Stimulated activated CD4-positive, alpha-beta T cell treated with anti-CD3 and anti-CD28 coated beads, Interleukin-15, amount 100 ng/mL, for 48 hours (primary cell): ENCODE measurements at places on chromosomes 16 and 17.

GRCh38 chr17:323721-324571 lies 28.7 kb downstream of the RPH3AL start:
- DNase-seq: no peak

DNA sequence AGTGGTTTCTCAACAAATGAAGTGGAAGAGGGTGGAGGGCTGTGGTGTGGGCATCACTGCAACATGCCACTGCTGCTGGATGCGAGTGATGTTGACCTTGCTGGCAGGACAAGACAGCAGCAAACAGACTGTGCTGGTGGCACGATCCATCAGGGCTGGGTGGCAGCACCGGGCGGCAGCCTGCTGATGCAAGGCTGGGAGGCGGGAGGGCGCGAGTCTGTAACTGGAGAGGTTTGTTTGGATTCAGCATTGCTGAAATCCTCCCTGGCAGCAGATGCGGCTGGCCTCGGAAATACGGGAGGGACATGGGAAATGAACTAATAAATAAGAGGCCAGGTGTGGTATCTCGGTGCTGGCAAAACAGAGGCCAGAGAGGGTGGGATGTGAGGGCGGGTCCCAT lies 224.2 kb downstream of the ENGASE start:
- DNase-seq: no peak

- no peak for DNase-seq
These were observed 7.8 kb upstream of the EVI2A start for GRCh38 chr17:31329221-31329620.

- DNase-seq: no peak
These were observed 885.7 kb upstream of the CDH8 start for GRCh38 chr16:62921904-62922303.

- no peak for DNase-seq
These were observed 9.9 kb downstream of the TSPOAP1 start for GRCh38 chr17:58318627-58319172.

DNA sequence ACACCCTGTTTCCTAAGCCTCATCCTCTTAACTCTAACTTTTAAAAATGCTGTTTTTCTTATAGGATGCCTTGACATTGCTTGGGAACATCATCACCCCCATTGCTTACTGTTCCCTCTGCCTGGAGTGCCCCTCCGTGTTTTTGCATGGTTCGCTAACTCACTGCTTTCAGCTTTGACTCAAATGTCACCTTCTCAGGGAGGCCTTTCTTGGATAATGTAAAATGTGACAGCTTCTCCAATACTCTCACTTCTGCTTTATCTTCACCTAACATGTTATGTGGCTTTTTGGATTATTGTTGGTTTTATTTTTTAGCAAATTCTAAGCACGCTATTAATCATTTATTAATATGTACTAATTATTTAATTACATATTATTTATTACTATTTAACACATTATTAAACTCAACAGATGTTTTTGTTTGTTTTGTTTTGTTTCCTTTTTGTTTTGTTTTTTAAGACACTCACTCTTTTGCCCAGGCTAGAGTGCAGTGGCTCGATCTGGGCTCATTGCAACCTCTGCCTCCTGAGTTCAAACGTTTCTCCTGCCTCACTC lies 3.8 kb downstream of the CRYM start:
- no peak for DNase-seq

DNA sequence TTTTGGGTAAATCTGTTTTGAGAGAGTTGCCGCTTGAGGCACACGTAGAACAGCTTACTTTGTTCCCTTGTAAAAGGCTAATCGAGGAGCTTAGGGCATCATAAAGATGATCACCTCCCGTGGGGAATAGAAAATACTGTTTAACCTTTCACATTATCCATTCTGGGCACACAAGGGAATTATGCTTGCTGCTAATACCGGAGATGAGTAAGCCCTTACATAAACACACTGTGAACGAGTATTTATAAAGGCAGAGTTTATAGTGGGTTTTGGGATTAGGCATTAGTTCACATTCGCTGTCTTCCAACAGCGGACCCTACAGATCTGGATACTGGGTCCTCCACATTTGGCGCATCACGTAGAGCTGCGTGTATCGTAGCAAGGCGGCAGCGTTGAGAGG lies 51.2 kb upstream of the CNTNAP4 start:
- no peak for DNase-seq

GRCh38 chr17:40895106-40895730 lies 10.2 kb upstream of the KRT20 start:
- no peak for DNase-seq

DNA sequence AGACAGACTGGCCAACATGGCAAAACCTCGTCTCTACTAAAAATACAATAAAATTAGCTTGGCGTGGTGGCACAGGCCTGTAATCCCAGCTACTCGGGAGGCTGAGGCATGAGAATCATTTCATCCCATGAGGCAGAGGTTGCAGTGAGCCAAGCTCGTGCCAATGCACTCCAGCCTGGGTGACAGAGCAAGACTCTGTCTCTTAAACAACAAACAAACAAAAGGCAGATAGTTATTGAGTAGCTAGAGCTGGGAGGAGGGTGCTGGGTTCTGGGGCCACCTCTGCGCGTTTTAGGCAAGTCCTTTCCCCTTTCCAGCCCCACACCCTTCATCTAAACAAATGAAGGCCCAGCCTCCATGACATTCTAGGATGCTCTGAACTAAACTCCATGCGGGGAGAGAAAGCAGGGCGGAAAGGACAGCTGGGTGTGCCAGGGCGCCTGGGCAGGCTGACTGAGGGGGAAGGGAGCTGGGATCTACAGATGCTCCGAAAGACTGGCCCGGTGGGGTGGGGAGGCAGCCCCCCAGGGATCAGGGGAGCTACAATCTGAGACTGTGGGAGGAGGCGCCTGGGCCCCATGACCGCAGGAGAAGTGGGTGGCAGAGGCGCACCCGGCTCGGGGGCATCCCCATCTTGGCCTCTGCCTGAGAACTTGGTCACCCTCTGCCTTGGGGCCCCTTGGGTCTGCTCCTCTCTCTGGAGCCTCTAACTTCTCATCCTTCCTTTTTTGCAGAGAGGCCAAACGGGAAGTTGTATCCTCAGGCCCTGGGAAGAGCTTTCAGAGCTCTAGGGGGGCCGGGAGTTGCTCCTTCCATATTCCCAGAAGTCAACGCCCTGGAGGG lies 910 bp downstream of the ITGAL start:
- no peak for DNase-seq

- no peak for DNase-seq
These were observed 326.6 kb downstream of the PHKB start for GRCh38 chr16:47787696-47788095.

DNA sequence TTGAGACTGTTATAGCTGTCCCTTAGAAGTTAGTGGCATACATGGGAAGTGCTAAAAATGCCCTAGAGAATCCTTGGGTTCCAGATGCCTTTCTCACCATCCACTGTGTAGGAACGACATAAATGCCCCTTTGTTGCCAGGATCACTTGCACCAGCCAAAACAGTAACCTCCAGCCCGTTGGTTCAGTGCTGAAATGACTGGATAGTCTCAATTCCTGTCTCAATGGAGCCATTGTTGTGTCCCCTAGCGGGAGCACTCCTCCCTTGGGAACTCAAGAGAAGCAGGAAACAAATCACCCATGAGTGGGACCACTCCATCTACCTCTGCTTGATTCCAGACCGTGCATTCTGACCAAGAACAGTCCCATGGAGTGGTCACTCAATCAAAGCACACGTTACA lies 23.1 kb downstream of the MPHOSPH6 start:
- no peak for DNase-seq

DNA sequence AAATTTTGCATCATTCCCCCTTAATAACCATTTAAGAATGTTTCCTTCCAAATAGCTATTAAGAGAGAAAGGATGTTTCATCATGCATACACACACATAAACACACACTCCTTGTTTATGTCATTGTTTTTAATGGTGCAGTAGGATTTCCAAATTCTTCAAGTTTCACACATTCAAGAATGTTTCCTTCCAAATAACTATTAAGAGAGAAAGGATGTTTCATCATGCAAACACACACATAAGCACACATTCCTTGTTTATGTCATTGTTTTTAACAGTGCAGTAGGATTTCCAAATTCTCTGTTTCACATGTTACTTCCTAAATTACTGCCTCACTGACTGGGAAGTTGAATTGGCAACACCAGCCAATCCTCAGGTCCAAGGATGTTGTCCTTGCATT lies 7.8 kb downstream of the TOX3 start:
- no peak for DNase-seq

GRCh38 chr16:4790871-4791270 lies 2.7 kb upstream of the SEPTIN12 start:
- DNase-seq: no peak

DNA sequence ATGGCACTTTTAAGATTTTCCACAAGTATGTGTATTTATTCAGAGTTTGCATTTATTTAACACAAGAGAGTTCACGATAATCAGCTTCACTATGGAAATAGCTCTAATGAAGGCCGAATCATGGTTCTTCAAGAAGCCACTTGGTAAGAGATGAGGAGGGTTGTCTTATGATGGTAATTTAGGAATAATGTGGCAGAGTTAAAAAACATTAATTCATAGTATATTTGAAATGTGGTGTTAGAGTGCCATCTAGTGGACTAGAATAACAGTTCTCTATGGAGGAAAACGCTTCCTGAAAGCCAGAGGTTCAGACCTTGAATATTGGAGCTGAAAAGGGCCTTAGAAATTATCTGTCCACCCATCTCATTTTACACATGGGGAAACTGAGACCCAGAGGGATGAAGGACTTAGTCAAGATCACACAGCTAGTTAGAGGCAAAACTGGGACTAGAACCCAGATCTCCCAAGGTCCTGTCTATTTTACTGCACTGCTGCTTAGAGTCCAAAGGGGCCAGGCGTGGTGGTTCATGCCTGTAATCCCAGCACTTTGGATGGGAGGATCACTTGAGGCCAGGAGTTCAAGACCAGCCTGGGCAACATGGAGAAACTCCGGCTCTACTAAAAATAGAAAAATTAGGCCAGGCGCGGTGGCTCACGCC lies 33.8 kb upstream of the KPNB1 start:
- DNase-seq: no peak

GRCh38 chr16:81127051-81127450 lies 30.9 kb upstream of the GCSH start:
- DNase-seq: no peak

- DNase-seq: no peak
These were observed 47.3 kb downstream of the BRIP1 start for GRCh38 chr17:61815863-61816503.

DNA sequence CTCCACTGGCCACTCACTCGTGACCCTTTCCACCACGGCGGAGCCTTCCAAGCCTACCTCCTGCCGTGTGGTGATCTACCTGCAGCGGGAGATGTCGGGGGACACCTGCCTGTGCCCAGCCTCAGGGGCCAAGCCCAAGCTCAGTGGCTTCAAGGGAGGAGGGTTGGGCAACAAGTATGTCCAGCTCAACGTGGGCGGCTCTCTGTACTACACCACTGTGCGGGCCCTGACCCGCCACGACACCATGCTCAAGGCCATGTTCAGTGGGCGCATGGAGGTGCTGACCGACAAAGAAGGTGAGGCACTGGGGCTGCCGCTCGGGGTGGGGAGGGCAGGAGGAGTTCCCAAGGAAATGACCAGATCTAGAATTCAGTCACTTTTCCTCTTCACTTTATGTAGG lies 3.9 kb downstream of the TNFAIP1 start:
- no peak for DNase-seq

DNA sequence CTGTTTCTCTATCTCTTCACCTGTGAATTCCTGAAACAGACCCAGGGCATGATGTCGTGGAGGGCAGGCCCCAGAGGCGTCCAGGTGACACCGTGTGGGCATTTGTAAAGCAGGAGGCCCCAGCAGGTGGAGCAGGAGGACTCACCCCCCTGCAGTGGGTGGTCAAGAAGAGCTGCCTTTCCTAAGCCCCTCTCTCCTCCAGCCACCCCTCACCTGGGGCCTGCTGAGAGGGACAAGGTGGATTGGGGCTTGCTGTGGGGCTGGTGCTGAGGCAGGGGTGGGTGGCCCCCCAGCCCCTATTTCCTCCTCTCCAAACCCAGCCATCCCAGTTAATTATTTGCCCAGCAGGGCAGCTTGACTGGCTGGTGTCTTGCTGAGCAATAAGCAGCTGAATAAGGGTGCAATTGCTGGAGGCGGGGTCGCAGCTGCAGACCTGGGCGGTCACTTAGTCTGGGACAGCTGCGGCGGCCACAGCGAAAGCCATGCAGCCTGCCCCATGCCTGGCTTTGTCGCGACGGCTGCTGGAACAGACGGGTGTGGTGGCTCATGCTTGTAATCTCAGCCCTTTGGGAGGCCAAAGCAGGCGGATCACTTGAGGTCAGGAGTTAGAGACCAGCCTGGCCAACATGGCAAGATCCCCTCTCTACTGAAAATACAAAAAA lies 56.4 kb downstream of the JPH3 start:
- DNase-seq: no peak

GRCh38 chr17:73703192-73703591 lies 58.9 kb upstream of the SDK2 start:
- no peak for DNase-seq

GRCh38 chr17:46994993-46995392 lies 15.9 kb upstream of the RPRML start:
- no peak for DNase-seq

DNA sequence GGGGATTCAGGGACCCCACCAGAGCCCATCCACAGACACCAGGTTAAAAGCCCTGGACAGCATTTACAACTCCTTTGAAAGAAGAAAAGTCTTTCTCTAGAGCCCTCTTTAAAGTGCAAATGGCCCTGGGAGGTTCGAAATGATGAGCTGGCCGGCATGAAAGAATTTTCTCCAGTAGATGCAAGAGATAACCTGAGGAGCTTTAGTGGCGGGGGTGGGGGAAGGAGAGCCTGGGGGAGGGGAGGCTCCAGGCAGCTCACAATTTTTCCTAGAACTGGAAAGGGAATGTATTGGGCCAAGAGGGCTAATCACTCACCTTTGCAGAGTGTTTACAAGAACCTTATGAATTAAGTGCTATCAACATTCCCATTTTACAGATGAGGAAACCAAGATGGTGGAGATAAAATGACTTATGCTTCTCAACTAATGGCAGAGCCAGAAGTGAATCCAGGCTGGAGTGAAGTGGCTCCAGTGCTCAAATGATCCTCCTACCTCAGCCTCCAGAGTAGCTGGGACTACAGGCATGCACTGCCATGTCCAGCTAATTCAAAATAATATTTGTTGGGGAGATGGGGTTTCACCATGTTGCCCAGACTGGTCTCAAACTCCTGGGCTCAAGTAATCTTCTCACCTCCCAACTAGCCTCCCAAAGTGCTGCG lies 4.2 kb upstream of the CDH1 start:
- DNase-seq: no peak

DNA sequence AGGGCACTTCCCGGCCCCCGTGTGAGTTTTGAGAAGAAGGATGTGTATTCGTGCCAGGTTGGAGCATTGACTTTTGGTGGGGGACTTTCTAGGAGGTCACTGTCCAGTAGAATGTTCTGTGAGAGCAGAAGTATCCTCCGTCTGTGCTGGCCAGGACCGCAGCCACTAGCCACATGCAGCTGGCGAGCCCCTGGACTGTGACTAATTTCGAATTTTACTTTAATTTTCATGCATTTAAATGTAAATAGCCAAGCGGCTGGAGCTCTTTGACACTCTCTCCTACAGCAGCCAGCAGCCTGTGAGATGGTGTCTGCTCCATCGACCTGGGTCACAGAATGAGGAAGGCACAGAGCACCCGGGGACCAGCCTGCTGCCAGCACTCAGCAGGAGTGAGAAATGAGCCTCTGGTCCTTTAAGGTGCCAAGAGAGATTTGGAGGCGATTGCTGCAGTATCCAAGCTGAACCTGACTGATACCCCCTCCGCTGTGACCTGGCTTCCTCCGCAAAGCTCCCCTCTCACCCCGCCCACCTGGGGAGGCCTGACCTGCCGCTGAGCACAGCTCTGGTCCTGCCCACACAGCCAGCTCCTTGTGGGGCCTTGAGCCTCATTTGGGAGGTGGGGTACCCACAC lies 7.8 kb downstream of the ATP2A3 start:
- no peak for DNase-seq

- DNase-seq: no peak
These were observed 56.4 kb downstream of the LITAF start for GRCh38 chr16:11530171-11530940.

GRCh38 chr16:62041401-62041800 lies 5.2 kb upstream of the CDH8 start:
- no peak for DNase-seq
